ENCODE measurements at places on chromosomes 13 and 19.

DNA sequence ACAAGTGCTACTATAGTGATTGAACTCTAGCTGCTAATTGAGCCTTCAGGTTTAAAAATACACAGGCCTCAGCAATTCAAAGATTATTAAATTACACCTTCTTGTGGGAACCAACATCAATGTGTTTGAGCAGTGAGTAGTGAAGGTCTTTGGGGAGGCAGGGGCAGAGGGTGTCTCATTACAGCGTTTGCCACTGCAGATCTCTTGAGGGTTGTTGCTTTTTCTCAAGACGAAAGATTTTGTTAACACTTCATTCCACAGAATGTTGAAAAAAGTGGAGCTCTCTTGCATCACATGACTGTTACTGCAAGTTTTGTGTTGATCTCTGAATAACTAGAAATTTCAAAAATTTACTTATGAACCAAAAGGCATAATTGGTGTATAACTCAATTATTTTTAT, 253.6 kb downstream of the ATP8A2 start:
- DNase-seq, result no peak

GRCh38 chr13:66098931-66099628, 1131.1 kb downstream of the PCDH9 start:
- no peak for DNase-seq

DNA sequence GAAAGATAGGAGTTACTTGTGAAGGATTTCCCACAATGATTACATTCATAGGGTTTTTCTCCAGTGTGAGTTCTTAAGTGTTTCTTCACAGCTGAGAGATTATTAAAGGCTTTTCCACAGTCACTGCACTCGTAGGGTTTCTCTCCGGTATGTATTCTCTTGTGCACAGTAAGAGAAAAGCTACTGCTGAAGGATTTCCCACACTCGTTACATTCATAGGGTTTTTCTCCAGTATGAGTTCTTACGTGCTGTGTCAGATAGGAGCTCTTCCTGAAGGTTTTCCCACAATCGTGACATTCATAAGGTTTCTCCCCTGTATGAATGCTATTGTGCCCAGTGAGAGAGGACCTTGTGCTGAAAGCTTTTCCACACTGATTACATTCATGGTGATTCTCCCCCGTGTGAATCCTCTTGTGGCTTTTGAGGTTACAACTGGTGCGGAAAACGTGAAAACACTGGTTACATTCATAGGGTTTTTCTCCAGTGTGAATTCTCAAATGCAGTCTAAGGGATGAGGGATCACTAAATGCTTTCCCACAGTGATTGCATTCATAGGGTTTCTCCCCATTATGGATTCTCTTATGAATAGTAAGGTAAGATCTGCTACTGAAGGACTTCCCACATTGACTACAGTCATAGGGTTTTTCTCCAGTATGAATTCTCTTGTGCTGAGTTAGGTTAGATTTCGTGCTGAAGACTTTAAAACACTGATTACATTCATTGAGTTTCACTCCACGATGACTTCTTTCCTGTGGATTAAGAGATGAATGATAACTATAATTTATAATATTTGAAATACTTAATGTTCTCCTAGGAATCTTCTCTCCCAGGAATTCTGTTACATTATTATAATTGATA, 20.6 kb downstream of the ZNF558 start:
- DNase-seq, result no peak

- DNase-seq, result no peak
Observed at GRCh38 chr13:113098162-113098732, 7.3 kb upstream of the F7 start.

GRCh38 chr13:32647926-32648325, 61.7 kb downstream of the PDS5B start:
- DNase-seq, result no peak

DNA sequence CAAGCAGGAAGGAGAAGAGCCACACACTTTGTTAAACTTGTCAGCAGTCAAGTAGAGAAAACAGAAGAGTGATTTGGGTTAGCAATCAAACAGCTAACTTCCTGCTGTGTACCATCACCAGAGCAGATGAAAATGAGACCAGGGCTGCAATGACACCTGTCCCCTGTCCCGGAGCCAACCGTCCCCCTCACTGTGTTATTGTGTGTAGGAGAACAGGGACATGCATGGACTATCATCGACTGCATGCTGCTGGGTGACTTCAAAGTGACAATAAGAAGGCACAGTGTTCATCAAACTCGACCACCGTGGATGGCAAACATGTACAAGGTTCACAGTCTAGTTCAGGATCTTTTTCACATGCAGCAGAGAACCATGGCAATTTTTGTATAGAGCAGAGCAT, 94.0 kb upstream of the SLC15A1 start:
- DNase-seq, result no peak

GRCh38 chr19:48169578-48169938, 586 bp downstream of the LIG1 start:
- DNase-seq, result peak; percentile 75

GRCh38 chr19:49333811-49334288, 1.4 kb upstream of the CD37 start:
- DNase-seq, result peak; percentile 50

- no peak for DNase-seq
Observed at GRCh38 chr19:53671663-53672062, 39.9 kb downstream of the DPRX start.

DNA sequence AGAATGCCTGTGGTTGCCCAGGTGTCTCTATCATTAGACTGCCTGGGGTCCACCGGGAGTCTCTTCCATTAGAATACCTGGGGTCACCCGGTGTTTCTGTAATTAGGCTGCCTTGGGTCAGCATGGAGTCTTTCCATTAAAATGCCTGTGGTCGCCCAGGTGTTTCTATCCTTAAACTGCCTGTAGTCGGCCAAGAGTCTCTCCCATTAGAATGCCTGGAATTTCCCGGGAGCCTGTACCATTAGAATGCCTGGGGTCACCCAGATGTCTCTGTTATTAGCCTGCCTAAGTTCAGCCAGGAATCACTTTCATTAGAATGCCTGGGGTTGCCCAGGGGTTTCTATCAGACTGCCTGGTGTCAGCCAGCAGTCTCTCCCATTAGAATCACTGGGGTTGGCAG, 1492.8 kb downstream of the UQCRFS1 start:
- DNase-seq, result no peak

DNA sequence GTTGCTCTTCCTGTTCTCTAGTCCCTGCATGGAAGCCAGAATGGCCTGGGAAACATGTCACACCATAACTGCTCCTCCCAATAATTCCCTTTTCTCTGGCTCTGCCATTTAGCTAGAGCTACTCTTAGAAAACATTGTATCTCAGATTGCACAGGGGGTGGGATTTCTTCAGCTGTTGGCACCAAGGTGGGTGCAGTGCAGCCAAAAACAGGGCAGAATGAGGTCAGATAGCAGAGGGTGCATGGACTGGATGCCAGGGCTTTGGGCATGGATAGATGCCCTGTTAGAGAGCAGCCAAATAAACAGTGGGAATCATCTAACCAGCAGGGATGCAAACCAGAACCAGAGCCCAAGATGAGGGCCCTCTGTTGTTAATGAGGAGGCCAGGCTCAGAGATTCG, 4.9 kb upstream of the AMER2 start:
- no peak for DNase-seq
